ENCODE measurements at places on chromosomes 12 and 14.

GRCh38 chr12:22577667-22578066 is 33.3 kb upstream of the C2CD5 start:
- DNase-seq: no peak

DNA sequence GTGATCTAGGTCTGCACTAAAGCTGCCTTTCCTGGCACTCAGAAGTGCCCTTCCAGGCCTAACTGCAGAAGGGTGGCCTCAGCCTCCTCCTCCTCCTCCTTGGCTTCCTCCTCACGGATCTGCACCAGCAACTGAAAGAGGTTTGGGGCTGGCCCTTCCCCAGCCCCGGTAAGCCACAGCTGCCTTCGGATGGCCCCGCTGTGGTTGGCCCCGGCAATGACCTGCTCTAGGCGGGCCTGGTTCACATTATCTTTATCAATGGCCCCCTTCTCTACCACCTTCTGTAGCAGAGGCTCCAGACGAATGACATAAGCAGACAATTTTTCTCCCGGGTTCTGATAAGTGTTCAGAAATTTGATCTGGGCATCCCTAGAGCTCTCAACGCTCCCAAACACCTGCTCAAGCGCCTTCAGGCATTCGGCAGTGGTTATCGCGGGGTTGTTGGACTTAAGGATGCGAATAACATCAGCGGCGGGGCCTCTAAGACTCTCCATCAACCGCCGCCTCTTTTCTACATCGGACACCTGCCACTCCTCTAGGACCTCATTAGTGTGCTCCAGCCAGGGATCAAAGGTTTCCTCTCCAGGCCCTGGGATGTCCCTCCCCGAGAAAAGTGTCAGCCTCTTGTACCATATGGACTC is 1.5 kb downstream of the PNMA1 start:
- DNase-seq: no peak

GRCh38 chr12:57797933-57798332 is 15.3 kb downstream of the TSFM start:
- no peak for DNase-seq

- DNase-seq: no peak
These were observed 8.2 kb downstream of the ARHGAP5 start for GRCh38 chr14:32085182-32085844.

DNA sequence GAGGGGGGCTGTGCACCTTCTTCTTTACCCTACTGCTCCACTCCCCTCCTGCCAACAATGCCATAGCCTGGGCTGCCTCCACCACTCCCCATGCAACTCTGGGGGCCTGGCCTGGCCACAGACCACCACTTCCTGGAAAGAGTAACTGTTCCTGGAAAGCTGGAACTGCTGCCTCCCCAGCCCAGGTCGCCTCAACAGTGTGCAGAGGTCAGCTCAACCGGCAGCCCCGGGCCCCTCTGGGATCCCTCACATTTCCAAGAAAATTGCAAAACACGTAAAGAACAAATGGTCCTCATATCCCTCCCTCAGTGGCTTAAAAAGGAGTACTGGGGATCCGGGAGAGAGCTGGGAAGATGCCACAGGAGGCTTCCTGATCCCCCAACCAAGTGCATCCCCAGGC is 22.4 kb upstream of the DIO3 start:
- no peak for DNase-seq

GRCh38 chr12:79250960-79251755 is 386.6 kb downstream of the SYT1 start:
- DNase-seq: no peak

- DNase-seq: no peak
These were observed 21.0 kb downstream of the ALX1 start for GRCh38 chr12:85301051-85301450.

GRCh38 chr12:4353785-4354208 is 25.7 kb downstream of the FGF23 start:
- DNase-seq: no peak

DNA sequence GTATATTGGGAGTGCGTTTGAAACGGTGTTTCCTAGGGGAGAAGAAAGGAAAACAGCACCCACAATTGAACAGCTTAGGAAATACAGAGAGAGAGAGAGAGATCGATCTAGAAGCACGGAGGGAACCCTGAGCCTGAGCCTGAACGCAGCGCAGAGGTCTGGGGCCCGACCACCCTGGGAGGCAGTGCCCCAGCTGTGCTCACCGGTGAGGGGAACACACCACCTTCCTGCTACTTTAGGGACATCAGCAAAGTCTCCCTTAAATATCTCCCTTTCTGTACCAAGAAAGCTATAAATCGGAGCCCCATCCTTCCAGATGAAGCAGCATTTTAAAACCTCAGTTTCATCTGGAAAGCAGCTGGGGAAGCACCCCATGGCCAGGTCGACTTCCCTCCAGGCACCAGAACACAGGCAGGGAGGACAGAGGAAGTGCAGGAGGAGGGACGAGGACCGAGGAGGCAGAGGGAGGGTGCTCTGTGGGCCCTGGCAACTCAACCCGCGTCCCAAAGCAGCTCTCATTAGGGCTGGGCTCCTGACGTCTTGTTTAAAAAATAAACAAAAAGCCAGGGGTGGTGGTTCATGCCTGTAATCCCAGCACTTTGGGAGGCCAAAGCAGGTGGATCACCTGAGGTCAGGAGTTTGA is 12.2 kb downstream of the RIMBP2 start:
- DNase-seq: no peak

- DNase-seq: peak; percentile 40
These were observed 177.9 kb downstream of the RBM19 start for GRCh38 chr12:113788020-113788856.

- no peak for DNase-seq
These were observed 290.2 kb upstream of the FKBP4 start for GRCh38 chr12:2504577-2504976.

GRCh38 chr14:25588751-25589150 is 538.8 kb upstream of the STXBP6 start:
- DNase-seq: no peak

DNA sequence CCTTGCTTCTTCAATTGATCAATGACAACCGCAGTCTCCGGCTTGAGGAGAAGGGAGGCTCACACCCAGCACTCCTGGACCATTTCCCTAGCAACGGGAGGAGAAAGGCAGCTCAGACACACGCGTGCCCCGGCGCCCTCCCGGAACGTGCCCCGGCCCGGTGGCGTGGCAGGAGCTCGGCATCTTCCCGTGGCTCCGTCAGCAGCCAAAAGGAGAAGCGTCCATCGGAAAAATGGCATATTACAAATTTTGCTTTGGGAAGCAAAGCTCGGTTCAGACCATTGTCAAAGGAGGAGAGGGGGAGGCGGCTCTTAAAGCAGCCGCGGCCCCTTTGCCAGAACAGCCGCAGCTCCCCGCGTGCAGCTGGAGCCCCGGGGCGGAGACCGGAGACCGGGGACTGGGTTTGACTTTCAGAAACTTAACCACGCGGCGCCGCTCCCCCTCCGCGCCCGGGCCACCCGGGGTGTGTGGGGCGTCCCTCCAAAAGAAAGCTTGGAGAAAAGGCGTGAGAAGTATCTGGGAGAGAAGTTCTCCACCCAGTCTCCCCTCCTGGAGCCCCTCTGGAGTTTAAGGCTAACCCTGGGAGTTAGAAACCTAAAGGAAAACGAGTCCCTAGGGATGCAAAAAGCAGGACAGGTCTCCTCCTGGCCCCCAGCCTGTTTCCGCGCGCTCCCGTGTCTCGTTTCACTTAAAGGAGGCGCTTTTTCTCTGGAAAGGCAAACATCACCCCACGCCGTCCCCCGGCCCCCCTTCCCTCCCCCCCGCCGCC is 545 bp downstream of the PPFIA2 start:
- peak; percentile 46 for DNase-seq

DNA sequence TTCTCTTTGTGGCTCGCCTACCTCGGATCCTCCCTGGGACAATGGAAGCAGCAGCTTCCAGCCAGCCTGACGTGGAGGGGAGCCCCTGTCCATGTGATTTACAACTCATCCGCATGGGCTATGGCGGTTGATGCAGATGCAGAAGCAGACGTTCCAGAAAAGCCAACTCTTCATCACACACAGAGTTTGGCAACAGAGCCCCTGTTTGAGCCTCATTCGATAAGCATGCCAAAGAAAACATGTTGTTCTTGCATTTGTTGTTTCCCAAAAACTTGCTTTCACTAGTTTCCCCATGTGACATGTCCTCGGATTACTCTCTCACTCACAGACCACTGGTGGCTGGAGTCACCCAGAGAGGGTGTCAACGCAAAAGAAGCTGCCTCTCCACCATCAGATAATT is 16.4 kb upstream of the TC2N start:
- peak; percentile 70 for DNase-seq

- no peak for DNase-seq
These were observed 60.6 kb downstream of the SUDS3 start for GRCh38 chr12:118436986-118437385.

GRCh38 chr14:69083181-69083580 is 69.7 kb downstream of the DCAF5 start:
- no peak for DNase-seq

DNA sequence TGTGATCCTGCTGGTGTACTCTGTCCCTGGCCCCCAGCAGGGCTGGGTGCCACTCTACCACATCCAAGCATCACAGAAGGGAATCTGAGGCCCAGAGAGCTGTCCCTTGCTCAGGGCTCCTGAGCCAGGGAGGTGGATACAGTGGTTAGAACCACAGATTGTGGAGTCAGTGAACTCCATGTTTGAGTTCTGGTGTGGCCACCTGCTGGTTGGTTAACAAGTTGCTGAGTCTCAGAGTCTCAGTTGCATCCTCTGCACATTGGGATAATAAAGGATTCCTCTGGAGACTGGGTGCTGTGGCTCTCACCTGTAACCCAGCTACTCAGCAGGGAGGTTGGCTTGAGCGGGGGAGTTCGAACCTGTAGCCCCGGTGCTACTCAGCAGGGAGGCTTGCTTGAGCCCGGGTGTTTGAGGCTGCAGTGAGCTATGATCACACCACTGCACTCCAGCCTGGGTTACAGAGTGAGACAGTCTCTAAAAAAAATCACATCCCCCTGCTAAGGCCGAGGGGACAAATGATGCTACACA is 39.4 kb downstream of the MVK start:
- DNase-seq: no peak

DNA sequence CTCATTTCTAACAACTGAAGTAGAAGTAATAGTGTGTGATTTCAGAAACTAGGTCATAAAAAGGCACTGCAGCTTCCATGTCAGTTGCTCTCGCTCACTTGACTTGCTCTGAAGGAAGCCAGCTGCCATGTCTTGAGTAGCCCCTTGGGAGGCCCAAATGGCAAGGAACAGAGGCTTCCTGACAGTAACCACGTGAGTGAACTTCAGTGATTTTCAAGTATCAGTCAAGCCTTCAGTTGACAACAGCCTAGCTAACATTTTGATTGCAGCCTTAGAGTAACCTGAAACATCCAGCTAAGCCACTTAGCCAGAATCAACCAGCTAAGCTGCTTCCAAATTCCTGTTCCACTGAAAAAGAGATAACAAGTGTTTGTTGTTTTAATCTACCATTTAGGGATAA is 26.7 kb downstream of the TOGARAM1 start:
- no peak for DNase-seq

GRCh38 chr12:38588624-38589305 is 272.2 kb downstream of the ALG10B start:
- DNase-seq: no peak

DNA sequence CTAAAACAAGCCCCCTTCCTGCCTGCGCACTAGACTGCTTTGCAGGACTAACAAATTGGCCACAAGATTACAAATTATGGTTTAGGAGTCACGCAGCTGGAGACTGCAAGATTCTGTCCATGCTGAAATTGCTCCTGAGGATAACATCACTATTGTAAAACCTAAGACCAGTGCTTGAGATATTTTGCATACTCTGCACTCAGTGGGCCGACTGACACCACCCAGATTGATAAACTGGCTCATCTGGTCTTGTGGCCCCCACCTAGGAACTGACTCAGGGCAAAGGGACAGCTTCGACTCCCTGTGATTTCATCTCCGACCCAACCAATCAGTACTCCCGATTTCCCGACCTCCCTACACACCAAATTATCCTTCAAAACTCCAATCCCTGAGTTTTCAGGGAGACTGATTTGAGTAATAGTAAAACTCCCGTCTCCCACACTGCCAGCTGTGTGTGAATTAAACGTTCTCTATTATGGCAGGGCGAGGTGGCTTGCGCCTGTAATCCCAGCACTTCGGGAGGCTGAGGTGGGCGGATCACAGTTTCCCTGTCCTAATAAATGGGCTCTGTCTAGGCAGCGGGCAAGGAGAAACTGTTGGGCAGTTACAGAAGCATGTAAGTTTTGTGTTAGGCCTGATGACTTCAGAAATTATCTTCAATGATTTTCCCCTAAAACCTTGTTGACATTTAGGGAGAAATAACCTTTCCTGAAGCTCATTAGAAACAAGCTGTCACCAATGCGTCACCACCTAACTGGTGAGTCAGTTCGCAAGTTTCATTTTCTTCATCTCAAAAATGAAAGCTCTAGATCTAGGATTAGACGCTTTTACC is 5.3 kb upstream of the UBC start:
- DNase-seq: no peak

DNA sequence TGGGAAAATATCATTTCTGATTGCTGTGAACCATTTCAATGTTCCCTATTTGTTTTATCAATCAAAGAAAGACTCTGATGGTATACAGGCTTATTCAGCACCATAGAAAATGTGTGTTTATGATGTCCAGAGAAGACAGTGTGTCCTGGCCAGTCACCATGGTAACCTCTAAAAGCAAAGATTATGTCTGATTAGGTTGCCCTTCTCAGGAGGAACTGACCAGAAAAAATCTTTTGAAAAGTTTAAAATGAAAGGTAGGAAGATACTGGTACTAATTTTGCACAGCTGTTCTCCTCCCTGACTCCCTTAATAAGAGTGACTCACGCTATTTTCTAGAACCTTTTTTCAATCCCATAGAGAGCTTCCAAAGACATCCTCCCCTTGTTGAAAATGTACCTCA is 391.8 kb upstream of the DCN start:
- DNase-seq: peak; percentile 24

- DNase-seq: no peak
These were observed 499.7 kb downstream of the TMTC2 start for GRCh38 chr12:83186419-83186818.

GRCh38 chr14:102318781-102319276 is 717 bp upstream of the ZNF839 start:
- no peak for DNase-seq

GRCh38 chr14:76486251-76486743 is 110.4 kb downstream of the ESRRB start:
- DNase-seq: no peak

Data from fibroblast of gingiva (primary cell).